ENCODE measurements at places on chromosomes 11 and 22. TPM values are rescaled to one million over a fixed set of nuclear protein-coding genes. Genes with fewer than 3 reads are reported as not detected.

DNA sequence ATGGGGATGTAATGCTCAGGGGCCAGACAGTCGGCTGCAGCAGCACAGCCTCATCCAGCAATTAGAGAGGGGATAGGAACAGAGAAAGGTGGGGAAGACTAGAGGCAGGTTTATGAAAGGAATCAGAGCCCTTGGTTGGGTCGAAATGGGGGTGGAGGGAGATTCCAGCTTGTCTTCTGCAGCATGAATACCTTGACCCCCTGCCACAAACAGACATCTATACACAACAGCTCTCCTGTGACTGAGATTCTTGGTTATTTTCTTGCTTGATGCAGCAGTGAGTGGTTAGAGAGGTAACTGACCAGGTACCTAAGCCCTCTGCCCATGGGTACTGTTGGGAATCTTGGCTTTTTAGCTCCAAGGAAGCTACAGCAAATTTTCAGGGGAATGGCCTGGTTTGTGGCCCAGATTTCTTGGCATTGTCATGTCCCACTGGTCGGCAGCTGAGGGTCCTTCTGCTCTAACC is at the start of gene TRIM49D1:
TSS of gene TRIM49D1 (minus strand) at position 51 of the 466 bp plus-strand sequence. CDS start 4,535 bp downstream, outside the sequence.
- no peaks in the 10 kb centered on the region for H3K4me1 ChIP-seq
- H3K4me3 ChIP-seq: no peak within 1 kb of the TSS
- no peak for DNase-seq
- no peaks in the 10 kb centered on the region for H3K36me3 ChIP-seq

GRCh38 chr22:48753381-48753730 is 1074.3 kb downstream of the BRD1 start:
- no peak overlapping the region for H3K27ac ChIP-seq
- DNase-seq: no peak
- peaks cover 3% of the 10 kb centered on the region for H3K27me3 ChIP-seq
- H3K36me3 ChIP-seq: no peaks in the 10 kb centered on the region

Gene GLB1L3
- total RNA-seq: 0.14 TPM

GRCh38 chr11:28504555-28505110 is 396.4 kb downstream of the METTL15 start:
- H3K4me3 ChIP-seq: no peak overlapping the region
- no peak for DNase-seq
- no peaks in the 10 kb centered on the region for H3K36me3 ChIP-seq
- no peak overlapping the region for H3K27ac ChIP-seq
- no peaks in the 10 kb centered on the region for H3K27me3 ChIP-seq

Gene BTBD18
- total RNA-seq: not detected

DNA sequence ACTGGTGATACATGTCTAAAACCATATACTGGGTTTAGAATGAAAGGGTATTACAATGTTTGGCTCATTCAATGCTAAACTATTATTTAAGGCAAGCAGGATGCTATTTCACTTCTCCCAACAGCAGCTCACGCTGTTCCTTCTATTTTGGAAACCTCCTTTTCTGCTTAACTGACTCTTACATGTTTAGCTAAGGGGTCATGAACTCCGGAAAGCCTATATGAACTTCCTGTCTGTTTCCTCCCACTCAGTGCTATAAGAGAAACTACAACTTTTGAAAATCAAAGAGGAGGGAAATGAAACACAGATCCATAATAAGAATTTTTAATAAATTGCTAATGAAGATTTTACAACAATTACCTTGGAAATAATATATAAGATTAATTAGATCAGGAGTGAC is 30.9 kb downstream of the SLC36A4 start:
- no peak for DNase-seq
- H3K4me3 ChIP-seq: no peak overlapping the region
- no peaks in the 10 kb centered on the region for H3K27me3 ChIP-seq

Gene MMP20
- not detected for total RNA-seq
